Retinal pigment epithelial cell (primary cell): ENCODE measurements at places on chromosomes 13 and 19.

GRCh38 chr19:51027126-51027806 is 850 bp upstream of the KLK11 start:
- no peak for DNase-seq

GRCh38 chr19:45455707-45456499 is 11.9 kb upstream of the FOSB start:
- DNase-seq: peak; percentile 99

- DNase-seq: no peak
These were observed 6.2 kb downstream of the NRTN start for GRCh38 chr19:5811117-5811516.

DNA sequence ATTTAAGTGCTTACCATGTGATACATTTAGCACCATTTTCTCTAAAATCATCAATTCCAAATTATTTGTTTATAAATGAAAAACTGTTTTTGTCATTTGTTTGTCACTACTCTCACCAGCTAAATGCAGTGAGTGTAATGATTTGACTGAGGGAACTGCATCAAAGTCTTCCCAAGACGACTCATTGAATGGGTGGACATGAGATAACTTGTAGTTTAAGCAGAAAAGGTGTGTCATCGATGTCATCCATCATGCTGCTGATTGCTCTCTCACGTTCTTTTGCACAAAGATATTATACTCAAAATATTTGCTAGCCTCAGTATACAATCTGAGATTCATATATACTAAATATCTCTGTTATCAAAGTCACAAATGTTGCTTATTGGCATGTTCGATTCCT is 366.5 kb downstream of the IRS2 start:
- no peak for DNase-seq

DNA sequence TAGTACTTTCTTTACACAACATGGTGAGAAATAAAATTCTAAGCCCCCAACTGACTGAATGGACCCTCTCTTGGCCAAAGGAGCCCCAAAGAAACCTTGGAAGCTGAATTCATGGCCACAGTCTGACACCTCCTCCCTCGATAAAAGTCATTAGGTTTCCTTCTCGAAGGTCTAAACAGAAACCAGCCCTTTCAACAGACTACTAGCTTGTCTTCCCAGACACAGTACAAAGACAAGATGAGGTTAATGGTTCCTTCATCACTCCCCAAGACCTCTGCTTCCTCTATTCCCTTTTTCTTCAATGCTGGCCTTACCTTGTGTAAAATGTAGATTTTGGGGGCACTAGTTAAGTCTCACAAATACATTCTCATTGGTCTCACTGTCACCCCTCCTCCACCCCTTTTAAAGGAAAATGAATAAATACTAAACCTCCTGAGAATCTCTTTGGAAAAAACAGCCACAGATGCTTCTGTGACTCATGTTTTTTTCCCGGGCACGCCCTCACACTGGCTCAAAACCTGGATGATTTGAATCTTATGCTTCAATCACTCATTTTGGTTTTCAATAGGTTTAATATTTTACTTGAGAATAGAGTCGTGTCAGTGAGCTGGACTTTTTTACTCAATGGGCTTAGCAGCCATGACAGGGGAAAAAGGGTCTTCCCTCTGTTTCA is 65.8 kb upstream of the MED4 start:
- DNase-seq: no peak

DNA sequence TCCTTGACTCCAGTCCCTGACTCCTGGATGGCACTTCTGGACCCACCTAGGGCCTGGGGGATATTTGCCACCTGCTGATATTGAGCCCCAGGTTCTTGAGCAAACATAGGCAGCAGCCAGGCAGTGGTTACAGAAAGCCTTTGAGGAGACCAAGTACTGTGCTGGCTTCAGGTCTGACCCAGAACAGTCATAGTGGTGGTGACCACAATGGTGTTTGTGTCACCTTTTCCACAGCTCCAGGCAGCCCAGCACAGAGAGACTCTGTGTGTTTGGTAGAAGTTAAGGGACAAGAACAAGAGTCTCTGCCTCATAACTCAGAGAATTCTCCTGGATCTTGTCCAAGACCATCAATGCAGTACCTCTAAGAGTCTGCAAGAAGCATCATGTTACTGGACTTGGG is 14.6 kb upstream of the CLC start:
- no peak for DNase-seq

DNA sequence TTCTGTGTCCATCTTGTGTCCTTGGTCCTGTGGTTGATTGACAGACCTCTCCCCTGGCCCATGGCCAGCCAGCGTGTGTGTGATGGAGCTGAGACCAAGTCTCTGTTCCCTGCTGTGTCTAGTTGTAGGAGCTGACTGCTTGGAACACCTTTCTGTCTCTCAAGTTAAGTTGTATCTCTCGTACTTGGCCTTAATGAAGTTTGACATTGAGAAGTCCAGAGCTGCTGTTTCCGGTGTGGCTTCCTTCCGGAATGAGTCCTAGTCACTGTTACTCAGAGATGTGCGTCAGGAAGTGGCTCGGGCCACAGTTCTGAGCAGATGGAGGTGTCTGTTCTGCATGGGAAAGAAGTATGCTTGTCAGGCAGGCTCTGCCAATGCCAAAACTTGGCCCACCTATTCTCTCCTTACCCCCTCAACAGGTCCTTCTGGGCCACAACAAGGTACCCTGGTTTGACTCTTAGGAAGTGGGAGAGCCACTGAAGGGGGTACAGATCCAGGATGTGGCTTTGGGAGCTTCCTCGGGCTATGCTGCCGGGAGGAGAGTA is 54.3 kb downstream of the GATAD2A start:
- no peak for DNase-seq

DNA sequence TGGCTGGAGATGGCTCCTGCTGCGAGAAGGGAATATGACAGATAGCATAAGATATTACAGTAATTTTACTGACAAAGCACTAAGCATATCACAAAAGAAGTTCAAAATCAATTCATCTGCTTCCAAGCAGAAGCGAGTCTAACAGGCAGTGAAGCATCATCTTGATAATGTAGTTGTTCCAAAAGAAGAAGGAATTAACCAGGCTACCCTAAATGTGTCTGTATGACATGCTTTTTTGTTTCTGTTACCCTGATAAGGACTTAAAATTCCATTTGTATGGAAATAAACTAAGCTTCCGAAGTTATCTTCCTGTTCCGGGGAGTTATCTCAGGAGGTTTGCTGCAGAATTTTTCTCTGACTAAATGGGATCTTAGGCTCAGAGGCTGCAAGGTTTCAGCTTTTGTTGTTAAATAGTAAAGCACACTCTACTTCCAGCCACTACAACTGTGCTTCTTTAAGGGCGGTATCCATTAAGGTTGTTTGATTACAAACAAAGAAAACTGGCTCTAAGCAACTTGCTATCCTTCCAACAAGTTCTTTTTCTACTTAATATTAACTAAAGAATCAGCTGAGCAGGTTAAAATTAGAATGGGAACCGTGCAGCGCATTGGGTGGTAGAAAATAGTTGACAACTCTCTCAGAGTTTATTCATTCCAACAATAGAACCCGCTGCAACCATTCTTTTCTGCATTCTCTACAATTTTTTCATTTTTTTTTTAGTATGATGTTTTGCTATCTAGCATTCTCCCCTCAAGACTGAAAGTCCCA is 607.3 kb downstream of the UQCRFS1 start:
- DNase-seq: no peak

DNA sequence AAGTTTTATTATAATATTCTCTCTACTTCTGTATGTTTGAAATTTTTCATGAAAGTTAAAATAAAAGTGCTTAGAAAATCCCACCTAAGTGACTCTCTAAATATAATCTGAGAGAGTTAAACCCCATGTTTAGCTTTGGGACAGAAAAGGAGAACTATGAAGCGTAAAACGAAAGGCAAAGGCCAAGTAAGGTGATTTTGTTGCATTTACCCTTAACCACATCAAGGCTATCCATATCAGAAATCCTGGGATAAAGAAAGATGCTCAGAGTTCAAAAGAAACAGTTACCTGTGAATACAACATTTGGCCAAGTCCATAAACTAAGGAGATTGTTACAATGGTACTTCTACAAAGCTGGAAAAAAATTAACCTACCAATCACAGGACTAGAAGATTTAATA is 31.3 kb downstream of the UBL3 start:
- DNase-seq: no peak

DNA sequence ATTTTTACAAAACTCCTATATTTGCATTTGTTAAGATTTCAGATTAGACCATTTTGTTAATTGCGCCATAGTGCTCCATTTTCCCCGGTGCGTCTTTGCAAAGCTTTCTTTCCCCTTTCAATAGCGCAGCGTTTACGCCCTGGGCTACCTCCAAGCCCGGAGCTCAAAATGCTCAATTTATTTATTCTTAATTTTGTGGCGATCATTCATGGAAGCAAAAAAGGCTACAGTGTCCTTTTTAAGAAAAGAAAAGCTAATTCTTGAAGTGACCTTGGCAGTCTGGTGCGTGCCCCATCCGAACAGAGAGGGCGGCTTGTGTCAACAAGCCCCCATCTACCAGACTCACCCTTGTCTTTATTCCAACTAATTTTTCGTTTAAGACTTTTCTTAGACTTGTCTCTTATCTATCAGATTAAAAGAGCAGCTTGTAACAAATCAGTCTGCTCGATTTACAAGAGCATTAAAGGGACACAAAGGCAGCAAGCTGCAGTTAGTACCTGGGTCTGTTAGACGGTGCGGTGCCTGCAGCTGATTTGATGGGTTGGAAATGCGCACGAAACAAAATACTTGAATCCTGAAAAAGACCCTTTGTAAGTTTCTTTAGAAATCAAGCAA is 30.1 kb downstream of the GSX1 start:
- no peak for DNase-seq

- DNase-seq: peak; percentile 49
These were observed at the start of gene PBX4 for GRCh38 chr19:19618219-19619051. Gene PBX4, minus strand, starts transcription at chr19:19618687. Its CDS starts 58 bp downstream, at chr19:19618629.

GRCh38 chr19:30551271-30551670 is 179.1 kb downstream of the ZNF536 start:
- no peak for DNase-seq

- no peak for DNase-seq
These were observed 64.5 kb downstream of the CEBPG start for GRCh38 chr19:33437821-33438671.

DNA sequence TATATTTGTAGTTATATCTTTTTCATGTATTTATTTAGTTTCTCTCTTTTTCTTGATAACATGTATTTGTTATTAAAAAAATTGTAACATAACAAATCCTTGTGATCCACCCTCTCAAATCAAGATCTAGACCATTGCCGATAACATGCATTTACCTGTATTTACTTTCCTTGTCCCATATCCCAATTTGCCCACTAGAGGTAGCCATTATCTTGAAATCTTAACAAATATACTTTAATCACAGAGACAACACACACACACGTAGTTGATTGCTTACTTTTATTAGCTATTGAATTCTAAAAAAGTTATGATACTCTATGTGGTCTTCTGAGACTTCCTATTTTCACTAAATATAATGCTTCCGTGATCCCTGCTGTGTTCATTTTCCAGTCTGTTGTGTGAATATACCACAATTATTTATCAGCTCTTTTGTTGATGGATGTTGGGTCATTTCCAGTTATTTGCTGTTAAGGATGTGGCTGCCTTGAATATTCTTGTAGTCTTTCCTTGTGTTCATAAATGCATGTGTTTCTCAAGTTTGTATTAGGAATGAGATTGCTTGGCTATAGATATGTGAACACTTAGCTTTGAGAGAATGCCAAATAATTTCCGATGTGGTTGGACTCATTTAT is 31.3 kb upstream of the ZMYM2 start:
- DNase-seq: no peak

GRCh38 chr13:23889615-23890607 is 711 bp upstream of the MIPEP start:
- peak; percentile 45 for DNase-seq

- no peak for DNase-seq
These were observed 179.2 kb downstream of the NHLRC3 start for GRCh38 chr13:39217471-39217870.

- peak; percentile 23 for DNase-seq
These were observed 5.7 kb downstream of the WDR62 start for GRCh38 chr19:36060430-36060829.

GRCh38 chr13:32542221-32542620 is 3.6 kb upstream of the N4BP2L2 start:
- no peak for DNase-seq

GRCh38 chr13:94542917-94543316 is 53.0 kb downstream of the TGDS start:
- no peak for DNase-seq

DNA sequence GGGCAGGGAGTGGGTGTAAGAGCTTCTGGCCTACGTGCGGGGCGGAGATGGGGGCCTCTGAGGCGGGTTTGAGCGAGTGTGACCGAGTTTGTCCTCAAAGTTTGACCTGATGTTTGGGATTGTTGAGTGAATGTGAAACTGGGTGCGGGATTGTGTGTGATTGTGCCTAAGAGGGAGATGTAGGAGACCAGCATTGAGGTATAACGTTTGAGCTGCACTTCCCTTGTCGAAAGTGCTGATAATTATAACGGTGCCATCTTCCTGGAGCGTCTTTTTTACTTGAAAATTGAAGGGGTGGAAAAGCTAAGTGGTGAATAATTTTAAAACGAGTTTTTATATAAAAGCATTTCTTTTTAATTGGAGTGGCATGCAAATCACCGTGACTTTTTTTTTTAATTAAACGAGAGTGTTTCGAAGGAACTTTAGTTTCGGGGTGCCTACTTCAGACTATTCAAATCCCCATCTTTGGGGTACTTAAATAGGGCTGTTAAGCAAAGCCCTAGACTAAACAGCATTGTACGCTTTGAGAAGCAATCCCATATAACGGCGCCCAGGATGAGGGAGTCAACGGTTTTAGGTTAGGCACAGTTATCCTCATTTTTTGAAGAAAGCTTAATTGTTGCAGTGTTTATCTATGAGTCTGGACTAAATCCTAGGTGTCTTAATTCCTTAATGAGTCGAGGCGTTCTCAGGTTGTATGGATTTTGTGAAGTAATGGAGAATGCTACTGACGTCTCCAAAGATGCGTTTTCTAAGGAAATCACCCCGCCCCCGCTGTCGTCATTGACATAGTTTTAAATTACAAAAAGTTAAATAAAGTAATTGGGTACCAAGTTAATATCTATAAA is 594 bp downstream of the ZNF146 start:
- DNase-seq: peak; percentile 12

DNA sequence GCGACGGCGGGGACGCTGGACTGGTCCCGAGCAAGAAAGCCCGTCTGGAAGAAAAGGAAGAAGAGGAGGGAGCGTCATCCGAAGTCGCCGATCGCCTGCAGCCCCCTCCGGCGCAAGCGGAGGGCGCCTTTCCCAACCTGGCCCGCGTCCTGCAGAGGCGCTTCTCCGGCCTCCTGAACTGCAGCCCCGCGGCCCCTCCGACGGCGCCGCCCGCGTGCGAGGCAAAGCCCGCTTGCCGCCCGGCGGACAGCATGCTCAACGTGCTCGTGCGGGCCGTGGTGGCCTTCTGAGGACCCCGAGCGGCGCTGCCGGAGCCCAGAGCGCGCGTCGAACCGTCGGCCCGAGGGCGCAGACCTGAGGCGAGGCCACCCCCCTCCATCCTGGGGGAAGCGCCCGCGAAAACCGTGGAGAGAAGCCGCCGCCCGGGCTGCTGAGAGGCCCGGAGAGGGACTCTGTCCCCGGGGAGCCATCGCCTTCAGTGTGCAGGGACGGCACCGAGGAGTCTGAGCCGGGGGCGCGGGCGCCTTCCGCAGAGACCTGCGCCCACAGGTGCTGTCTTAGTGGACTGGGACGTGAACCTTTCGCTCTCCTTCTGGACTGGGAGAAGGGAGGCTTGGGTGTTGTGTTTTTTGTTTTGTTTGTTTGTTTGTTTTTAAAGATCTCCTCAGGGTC is 3.5 kb downstream of the IER2 start:
- DNase-seq: no peak
